ENCODE measurements at places on chromosomes 1 and 21. TPM values are rescaled to one million over a fixed set of nuclear protein-coding genes. Genes with fewer than 3 reads are reported as not detected.

SERPINC1 gene
- not detected for total RNA-seq

PTCH2 gene
- 0.18 TPM for total RNA-seq

LCE3E gene
- total RNA-seq, result not detected

MSH4 gene
- total RNA-seq, result 0.18 TPM

ICOSLG gene
- total RNA-seq, result 0.54 TPM
